ENCODE measurements at places on chromosomes 2 and 18.

DNA sequence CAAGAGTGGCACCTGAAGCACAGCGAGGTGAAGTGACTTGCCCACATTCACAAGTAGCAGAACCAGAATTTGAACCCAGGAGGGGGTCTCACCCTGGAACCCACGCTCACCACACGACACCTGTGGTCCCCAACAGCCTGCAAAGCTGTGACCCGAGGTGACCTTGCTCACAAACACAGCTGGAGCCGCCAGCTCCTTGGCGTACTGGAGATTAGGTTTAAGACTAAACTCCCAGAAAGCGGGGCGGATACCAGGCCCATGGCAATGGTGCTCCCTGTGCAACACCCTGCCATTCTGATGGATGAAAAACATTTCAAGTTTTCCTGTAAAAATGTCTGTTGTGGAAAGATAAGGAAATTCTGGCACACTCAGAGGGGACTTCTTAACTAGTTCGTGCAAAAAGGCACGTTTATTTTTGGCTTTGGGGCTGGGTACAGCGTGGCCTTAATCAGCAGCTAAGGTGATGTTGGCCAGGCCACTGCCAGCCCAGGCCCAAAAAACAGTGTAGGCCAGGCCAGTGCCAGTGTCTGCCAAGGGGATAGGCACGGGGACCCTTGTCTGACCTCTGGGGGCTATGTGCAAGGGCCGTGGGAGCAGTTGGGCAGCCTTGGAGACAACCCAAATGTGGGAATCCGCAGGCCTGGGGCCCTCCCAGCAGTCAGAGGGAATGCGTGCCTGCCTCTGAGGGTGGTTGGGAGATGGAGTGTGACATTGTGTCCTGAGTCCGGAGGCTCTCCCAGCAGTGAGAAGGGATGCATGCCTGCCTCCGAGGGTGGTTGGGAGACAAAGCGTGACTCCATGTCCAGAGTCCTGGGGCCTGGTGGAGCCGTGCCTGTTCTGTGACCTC is 185.0 kb upstream of the HS6ST1 start:
- DNase-seq = no peak

DNA sequence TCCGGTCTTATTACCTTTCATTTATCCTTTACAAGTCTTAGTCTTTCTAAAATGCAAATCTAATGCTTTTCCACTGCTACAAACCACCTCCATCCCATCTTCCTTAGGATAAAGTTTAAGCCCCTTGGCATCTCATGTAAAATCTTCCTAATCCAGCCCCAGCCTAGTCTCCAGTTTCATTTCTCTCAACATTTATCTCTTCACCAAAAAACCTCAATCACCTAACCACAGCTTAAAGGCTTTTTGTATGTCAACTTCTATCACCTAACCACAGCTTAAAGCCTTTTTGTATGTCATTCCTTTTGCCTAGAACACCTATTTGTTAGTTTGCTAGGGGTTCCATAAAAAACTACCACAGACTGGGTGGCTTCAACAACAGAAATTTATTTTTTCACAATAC is 4.2 kb downstream of the TRAK2 start:
- DNase-seq = no peak

GRCh38 chr2:177633111-177633510 is 240.5 kb downstream of the AGPS start:
- DNase-seq = no peak

DNA sequence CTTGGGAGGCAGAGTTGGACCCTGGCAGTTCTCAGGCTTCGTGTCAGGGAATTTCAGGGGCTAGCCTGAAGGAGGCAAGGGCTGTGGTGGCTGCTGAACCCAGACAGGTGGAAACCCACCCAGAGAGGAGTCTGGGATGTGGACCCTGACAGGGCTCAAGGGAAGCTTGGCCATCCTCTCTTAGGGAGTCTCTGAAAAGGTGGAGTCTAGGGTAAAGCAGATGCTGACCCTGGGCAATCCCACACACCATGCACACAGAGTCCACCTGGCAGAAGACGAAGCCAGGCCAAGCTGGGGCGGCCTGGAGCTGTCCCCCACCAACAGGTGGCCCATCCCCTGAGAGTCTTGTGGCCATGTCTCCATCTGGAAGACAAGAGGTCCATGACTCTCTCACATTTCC is 41.2 kb upstream of the TEX51 start:
- DNase-seq = no peak

- DNase-seq = no peak
Measured at GRCh38 chr2:176138526-176138922, 9.0 kb downstream of the HOXD8 start.

Data from T-helper 17 cell (primary cell).